Skeletal muscle tissue (tissue), 5 donors: ENCODE measurements at places on chromosomes 6 and 20. TPM values are rescaled to one million over a fixed set of nuclear protein-coding genes. Genes with fewer than 3 reads are reported as not detected.

The PSORS1C1 gene
- under 0.01 TPM for total RNA-seq

The IL17A gene
- total RNA-seq = not detected

The PRDM13 gene
- total RNA-seq = not detected

The TRIM38 gene
- 5.2 TPM for total RNA-seq

The MYH7B gene
- total RNA-seq = 19.3 TPM

The EFCAB8 gene
- total RNA-seq = not detected

The LAMA4 gene
- 248 TPM for total RNA-seq

The FLRT3 gene
- total RNA-seq = 9.4 TPM

The L3MBTL1 gene
- total RNA-seq = 7.8 TPM

The PDYN gene
- not detected for total RNA-seq

The REV3L gene
- total RNA-seq = 42.3 TPM

The MROH8 gene
- 1.0 TPM for total RNA-seq

The AIF1 gene
- 19.8 TPM for total RNA-seq

The DEFB124 gene
- not detected for total RNA-seq

The BPIFB1 gene
- total RNA-seq = not detected

The SRMS gene
- not detected for total RNA-seq

The EEF1E1 gene
- 7.8 TPM for total RNA-seq

The ARFGEF2 gene
- total RNA-seq = 18.3 TPM

The CDH4 gene
- total RNA-seq = 0.52 TPM

The SLC29A1 gene
- total RNA-seq = 14.6 TPM

The FGD2 gene
- total RNA-seq = 7.3 TPM

The SGK2 gene
- total RNA-seq = 1.0 TPM

The SMLR1 gene
- not detected for total RNA-seq

The RBL1 gene
- total RNA-seq = 10.4 TPM

The GGTLC1 gene
- total RNA-seq = not detected

The CHRNA4 gene
- total RNA-seq = 0.52 TPM

The OPRM1 gene
- total RNA-seq = not detected

The PHACTR3 gene
- 1.0 TPM for total RNA-seq

The ARHGAP18 gene
- total RNA-seq = 12.5 TPM

The PGK2 gene
- not detected for total RNA-seq

The PCSK2 gene
- total RNA-seq = 0.52 TPM

The RPL7L1 gene
- total RNA-seq = 71.5 TPM

The SLC22A7 gene
- total RNA-seq = not detected

The KHDC1 gene
- 2.6 TPM for total RNA-seq

The PRRT1 gene
- not detected for total RNA-seq

The PREX1 gene
- 20.4 TPM for total RNA-seq

The ABT1 gene
- 16.2 TPM for total RNA-seq

The GPX5 gene
- not detected for total RNA-seq

The SAMD10 gene
- 1.0 TPM for total RNA-seq

The ZBTB46 gene
- total RNA-seq = 52.2 TPM

The MARCKS gene
- total RNA-seq = 146 TPM

The TREM2 gene
- total RNA-seq = 0.52 TPM

The COL11A2 gene
- total RNA-seq = 28.7 TPM

The LY6G6C gene
- not detected for total RNA-seq

The DEF6 gene
- total RNA-seq = 5.2 TPM

The PRR18 gene
- 0.52 TPM for total RNA-seq

The LSM2 gene
- total RNA-seq = 45.9 TPM

The ZFP57 gene
- total RNA-seq = not detected

The SYNDIG1 gene
- 2.6 TPM for total RNA-seq

The WFDC2 gene
- total RNA-seq = not detected

The BMP2 gene
- 2.6 TPM for total RNA-seq

The RAD21L1 gene
- not detected for total RNA-seq

The SPATA25 gene
- 2.6 TPM for total RNA-seq

The PKIB gene
- not detected for total RNA-seq

The PKHD1 gene
- total RNA-seq = 38.6 TPM

The OPN5 gene
- total RNA-seq = not detected
